Activated naive CD8-positive, alpha-beta T cell treated with anti-CD3 and anti-CD28 coated beads, Interleukin-2, amount 50 U/mL, for 16 hours (primary cell): ENCODE measurements at places on chromosomes 6 and 20.

GRCh38 chr6:45901767-45902650, 113.7 kb downstream of the CLIC5 start:
- no peak for DNase-seq

- DNase-seq: no peak
These were observed 55.7 kb upstream of the PRND start for GRCh38 chr20:4666001-4666479.

DNA sequence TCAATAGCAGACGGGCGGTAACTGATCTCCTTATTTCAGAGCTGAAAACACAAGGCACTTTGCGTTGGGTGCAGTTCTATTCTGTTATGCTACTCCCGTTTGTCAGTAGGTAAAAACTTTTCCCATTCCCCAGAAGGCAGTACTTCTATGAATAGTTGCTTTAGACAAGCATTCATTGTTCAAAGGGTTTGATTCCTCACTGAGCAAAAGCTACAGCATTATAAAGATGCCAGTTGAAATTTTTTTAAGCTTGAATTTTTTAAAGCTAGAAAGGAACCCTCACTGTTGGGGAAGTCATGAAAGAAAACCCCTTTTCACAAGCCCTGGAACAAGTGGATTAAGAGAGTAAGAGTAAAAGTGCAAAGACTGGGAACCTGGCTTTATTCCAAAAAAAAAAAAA, 42.3 kb downstream of the FUT9 start:
- DNase-seq: no peak

GRCh38 chr20:52010541-52010940, 181.0 kb downstream of the ZFP64 start:
- DNase-seq: no peak
